Effector memory CD8-positive, alpha-beta T cell (primary cell): ENCODE measurements at places on chromosomes 4 and X.

DNA sequence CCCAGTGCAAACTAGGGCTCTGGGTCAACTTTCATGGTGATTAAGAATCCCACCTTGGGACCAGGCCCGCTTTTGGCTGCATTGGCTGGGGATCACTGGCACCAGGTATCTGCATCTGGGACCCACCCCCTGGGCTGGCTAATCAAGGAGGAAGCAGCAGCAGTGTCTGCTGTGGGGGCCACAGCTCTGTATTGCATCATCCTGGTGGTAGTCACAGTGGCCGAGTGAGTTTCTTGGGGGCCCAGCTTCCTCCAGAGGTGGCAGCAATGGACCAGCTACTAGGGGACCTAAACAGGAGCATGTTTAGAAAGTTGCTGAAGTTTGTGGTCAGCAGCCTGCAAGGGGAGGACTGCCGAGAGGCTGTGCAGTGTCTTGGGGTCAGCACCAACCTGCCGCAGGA is 15.7 kb downstream of the LNX1 start:
- H3K4me1 ChIP-seq: no peaks in the 10 kb centered on the region
- no peak overlapping the region for H3K4me3 ChIP-seq
- H3K27me3 ChIP-seq: peaks cover 4% of the 10 kb centered on the region
- no peak for DNase-seq
- H3K27ac ChIP-seq: no peak overlapping the region
- H3K36me3 ChIP-seq: no peaks in the 10 kb centered on the region

GRCh38 chrX:30504309-30504708 is 73.3 kb downstream of the TASL start:
- H3K27ac ChIP-seq: no peak overlapping the region
- H3K27me3 ChIP-seq: no peaks in the 10 kb centered on the region
- DNase-seq: no peak
- no peaks in the 10 kb centered on the region for H3K36me3 ChIP-seq
- H3K4me1 ChIP-seq: no peaks in the 10 kb centered on the region
- H3K4me3 ChIP-seq: no peak overlapping the region

DNA sequence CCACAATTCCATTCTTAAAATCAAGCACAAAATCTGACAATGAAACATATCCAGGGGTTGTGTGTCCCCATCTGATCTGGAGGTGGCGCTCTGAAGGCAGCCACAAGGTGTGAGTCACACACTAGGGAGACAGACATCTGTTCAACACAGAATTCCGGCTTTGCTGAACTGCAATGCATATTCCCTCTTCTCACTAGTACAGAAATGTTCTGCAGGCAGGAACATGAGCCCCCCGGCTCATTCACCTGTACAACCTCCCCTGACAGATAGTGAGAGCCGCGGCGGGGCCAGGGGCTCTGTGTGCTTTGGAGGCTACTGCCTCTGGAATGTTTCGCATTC is 41.9 kb downstream of the WDR1 start:
- H3K4me1 ChIP-seq: no peaks in the 10 kb centered on the region
- no peak for DNase-seq
- H3K27me3 ChIP-seq: no peaks in the 10 kb centered on the region
- H3K4me3 ChIP-seq: no peak overlapping the region

GRCh38 chr4:83712890-83713289 is 177.0 kb downstream of the GPAT3 start:
- H3K27me3 ChIP-seq: no peaks in the 10 kb centered on the region
- H3K36me3 ChIP-seq: no peaks in the 10 kb centered on the region
- no peak for DNase-seq
- H3K4me1 ChIP-seq: no peaks in the 10 kb centered on the region

- H3K27me3 ChIP-seq: no peaks in the 10 kb centered on the region
- no peak overlapping the region for H3K4me3 ChIP-seq
- no peak overlapping the region for H3K27ac ChIP-seq
- H3K4me1 ChIP-seq: no peaks in the 10 kb centered on the region
- no peak for DNase-seq
- H3K36me3 ChIP-seq: no peaks in the 10 kb centered on the region
Observed at GRCh38 chr4:79426989-79427388, 19.0 kb upstream of the GK2 start.

- peaks cover 2% of the 10 kb centered on the region for H3K4me1 ChIP-seq
- H3K27me3 ChIP-seq: peaks cover 10% of the 10 kb centered on the region
- no peaks in the 10 kb centered on the region for H3K36me3 ChIP-seq
- no peak overlapping the region for H3K4me3 ChIP-seq
- no peak for DNase-seq
Observed at GRCh38 chr4:109921384-109921808, 8.7 kb downstream of the EGF start.

DNA sequence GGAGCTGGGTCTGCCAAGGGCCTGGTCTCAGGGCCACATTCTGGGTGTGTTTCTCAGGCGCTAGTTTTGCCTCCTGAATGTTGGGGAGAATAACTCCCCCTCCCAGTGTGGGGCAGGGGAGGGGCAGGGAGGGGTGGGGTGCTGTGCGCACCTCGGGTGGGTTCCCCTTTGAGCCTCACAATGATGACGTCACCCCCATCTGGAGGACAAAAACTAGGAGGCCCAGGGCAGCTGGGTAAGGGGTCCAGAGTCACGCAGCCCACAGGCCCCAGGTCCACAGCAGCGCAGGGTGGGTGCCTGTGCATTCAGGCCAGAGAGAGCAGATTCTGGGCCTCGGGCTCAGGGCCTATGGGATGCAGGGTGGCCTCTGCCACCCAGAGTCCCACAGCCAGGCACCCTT is 23.7 kb upstream of the HMX1 start:
- H3K27me3 ChIP-seq: peaks cover 50% of the 10 kb centered on the region
- H3K36me3 ChIP-seq: no peaks in the 10 kb centered on the region
- no peak overlapping the region for H3K4me3 ChIP-seq
- H3K27ac ChIP-seq: no peak overlapping the region

DNA sequence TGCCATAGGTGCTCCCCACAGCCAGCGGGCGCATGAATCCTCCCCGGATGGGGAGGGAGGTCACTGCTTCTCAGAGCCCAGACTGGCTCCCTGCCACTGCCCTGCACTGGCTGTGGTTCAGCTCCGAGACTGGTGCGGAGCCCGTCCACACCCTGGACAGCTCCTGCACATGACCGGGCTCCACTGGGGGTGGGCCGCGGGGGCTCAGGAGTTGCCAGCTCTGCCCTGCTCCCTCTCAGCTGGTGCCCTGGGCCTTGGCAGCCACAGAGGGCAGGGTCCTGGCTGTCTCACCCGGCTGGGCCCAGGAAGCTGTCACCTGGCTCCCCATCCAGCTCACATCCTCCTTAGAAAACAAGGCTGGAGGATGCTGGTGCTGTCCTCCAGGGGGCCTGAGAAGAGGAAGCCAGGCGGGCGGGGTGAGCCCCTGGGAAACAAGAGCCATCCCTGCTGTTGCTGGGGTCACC is 64.9 kb upstream of the ADRA2C start:
- H3K4me1 ChIP-seq: peaks cover 3% of the 10 kb centered on the region
- DNase-seq: no peak
- H3K4me3 ChIP-seq: no peak overlapping the region
- peaks cover 85% of the 10 kb centered on the region for H3K27me3 ChIP-seq

- no peaks in the 10 kb centered on the region for H3K36me3 ChIP-seq
- H3K4me3 ChIP-seq: no peak overlapping the region
- no peaks in the 10 kb centered on the region for H3K4me1 ChIP-seq
- H3K27me3 ChIP-seq: no peaks in the 10 kb centered on the region
- no peak overlapping the region for H3K27ac ChIP-seq
Observed at GRCh38 chrX:154654372-154654771, 993 bp upstream of the CTAG2 start.

DNA sequence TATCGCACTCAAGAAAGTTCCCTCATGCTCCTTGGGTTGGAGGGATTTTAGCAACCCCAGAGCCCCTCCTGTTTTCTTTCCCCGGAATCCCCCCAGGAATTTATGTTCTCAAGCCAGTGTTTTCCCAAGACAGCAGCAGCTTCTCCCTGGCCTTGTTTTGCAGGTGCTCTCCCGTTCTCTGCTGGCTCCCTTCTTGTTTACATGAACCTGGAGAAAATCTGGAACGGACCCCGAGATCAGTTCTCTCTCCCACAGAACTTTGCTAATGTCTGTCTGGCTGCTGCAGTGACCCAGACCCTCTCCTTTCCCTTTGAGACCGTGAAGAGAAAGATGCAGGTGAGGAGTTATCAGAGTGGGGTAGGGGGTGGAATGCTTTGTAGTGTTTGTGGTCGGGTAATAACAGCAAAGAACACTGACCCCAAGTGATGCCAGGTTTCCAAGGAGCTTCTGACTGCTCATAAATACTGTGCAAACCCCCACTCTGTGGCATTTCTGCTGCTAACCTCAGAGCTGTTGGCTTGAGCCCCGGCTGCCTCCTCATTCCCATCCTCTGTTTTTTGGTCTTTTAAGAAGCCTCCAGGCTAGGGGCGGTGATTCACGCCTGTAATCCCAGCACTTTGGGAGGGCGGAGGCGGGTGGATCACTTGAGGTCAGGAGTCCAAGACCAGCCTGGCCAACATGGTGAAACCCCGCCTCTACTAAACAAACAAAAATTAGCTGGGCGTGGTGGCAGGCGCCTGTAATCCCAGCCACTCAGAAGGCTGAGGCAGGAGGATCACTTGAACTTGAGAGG is 11.1 kb downstream of the SLC25A43 start:
- no peaks in the 10 kb centered on the region for H3K36me3 ChIP-seq
- no peak overlapping the region for H3K27ac ChIP-seq
- no peaks in the 10 kb centered on the region for H3K27me3 ChIP-seq
- no peak overlapping the region for H3K4me3 ChIP-seq
- DNase-seq: no peak

DNA sequence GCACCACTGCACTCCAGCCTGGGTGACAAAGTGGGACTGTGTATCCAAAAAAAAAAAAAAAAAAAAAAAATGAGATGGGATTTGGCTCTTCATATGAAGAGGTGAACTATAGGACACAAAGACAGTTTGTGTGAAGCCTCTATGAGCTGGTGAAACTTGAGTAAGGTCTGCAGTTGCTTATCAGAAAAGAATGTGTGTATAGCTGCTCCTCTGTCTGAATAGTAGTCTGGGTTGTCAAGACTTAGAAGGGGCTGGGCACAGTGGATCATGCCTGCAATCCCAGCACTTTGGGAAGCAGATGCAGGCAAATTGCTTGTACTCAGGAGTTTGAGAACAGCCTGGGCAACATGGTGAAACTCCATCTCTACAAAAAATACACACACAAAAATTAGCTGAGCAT is 82.8 kb downstream of the ARSF start:
- no peak for DNase-seq
- no peak overlapping the region for H3K4me3 ChIP-seq
- no peaks in the 10 kb centered on the region for H3K27me3 ChIP-seq
- H3K4me1 ChIP-seq: no peaks in the 10 kb centered on the region
- H3K36me3 ChIP-seq: no peaks in the 10 kb centered on the region

DNA sequence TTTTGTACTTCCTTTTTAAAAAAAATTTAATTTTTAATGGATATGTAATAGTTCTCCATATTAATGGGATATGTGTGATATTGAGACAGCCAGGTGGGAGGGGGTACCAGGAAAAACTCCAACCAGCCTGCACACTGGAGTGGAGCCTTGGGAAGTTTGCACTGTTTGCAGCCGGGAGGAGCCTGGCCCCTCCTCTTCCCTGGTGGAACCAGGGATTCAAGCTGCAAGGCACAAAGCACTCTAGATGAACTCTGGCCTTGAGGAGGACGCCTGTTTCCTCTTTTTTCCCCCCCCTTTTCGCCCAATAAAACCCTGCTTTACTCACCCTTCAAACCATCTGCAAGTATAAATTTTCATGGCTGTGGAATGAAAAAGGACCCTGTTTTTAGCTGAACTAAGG is 48.2 kb upstream of the GC start:
- DNase-seq: no peak
- no peak overlapping the region for H3K4me3 ChIP-seq
- H3K27ac ChIP-seq: no peak overlapping the region
- no peaks in the 10 kb centered on the region for H3K27me3 ChIP-seq
- no peaks in the 10 kb centered on the region for H3K4me1 ChIP-seq

- no peak overlapping the region for H3K4me3 ChIP-seq
- H3K27me3 ChIP-seq: peaks cover 7% of the 10 kb centered on the region
- DNase-seq: no peak
- H3K36me3 ChIP-seq: no peaks in the 10 kb centered on the region
- no peak overlapping the region for H3K27ac ChIP-seq
Observed at GRCh38 chrX:69257499-69258127, 92.4 kb upstream of the PJA1 start.

DNA sequence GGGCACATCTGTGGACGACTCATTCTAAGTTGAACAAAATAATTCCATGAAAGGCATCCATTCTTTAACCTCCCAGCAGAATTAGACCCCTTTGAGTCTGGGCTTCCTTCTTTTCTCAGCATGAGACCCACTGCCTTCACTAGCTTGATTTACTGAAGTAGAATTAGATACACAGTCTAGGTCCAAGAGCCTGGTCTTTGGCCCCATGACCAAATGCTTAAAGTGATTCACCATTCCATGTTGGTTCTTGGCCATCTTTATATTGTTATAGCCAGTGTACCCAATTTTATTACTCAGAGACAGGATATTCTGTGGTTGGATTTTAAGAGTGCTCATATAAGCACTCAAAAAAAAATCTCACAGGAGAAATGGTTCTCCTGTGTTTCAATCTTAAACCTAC is 155.3 kb upstream of the GPC4 start:
- no peaks in the 10 kb centered on the region for H3K36me3 ChIP-seq
- no peak for DNase-seq
- H3K27ac ChIP-seq: no peak overlapping the region
- no peaks in the 10 kb centered on the region for H3K4me1 ChIP-seq
- no peaks in the 10 kb centered on the region for H3K27me3 ChIP-seq

GRCh38 chr4:180650273-180650672 is 1592.9 kb upstream of the TENM3 start:
- no peak for DNase-seq
- no peak overlapping the region for H3K4me3 ChIP-seq
- H3K4me1 ChIP-seq: no peaks in the 10 kb centered on the region
- no peak overlapping the region for H3K27ac ChIP-seq

- no peak for DNase-seq
- no peaks in the 10 kb centered on the region for H3K4me1 ChIP-seq
- no peaks in the 10 kb centered on the region for H3K36me3 ChIP-seq
- no peak overlapping the region for H3K4me3 ChIP-seq
Observed at GRCh38 chrX:108420481-108420880, 17.7 kb downstream of the COL4A6 start.

DNA sequence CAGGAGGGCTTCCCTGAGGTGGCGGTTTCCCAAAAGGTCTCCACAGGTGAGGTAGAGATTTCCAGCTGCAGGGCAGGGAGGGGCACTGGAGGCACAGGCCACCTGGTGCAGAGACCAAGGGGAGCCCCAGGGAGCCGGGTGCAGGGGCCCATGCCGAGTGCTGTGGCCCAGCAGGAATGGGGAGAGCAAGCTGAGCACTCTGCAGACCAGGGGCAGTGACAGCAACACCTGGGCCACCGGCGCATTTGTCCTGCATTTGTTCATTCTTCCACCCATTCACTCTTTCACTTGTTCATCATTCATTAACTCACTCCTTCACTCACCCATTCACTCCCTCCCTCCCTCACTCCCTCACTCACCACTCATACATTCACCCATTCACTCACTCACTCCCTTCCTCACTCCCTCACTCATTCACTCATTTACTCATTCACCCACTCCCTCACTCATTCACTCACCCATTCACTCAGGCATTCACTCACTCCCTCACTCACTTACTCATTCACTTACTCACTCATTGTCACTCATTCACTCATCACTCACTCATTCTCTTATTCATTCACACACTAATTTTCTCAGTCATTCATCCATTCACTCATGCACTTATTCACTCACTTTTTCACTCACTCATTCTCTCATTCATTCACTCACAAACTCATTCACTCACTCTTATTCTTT is 16.3 kb downstream of the CPZ start:
- no peaks in the 10 kb centered on the region for H3K4me1 ChIP-seq
- H3K27ac ChIP-seq: no peak overlapping the region
- H3K4me3 ChIP-seq: no peak overlapping the region
- H3K27me3 ChIP-seq: no peaks in the 10 kb centered on the region
- DNase-seq: no peak

GRCh38 chr4:87848622-87849351 is 16.0 kb downstream of the MEPE start:
- peak overlapping the region; percentile 1 for H3K27ac ChIP-seq
- peaks cover 8% of the 10 kb centered on the region for H3K4me1 ChIP-seq
- peaks cover 37% of the 10 kb centered on the region for H3K27me3 ChIP-seq
